ENCODE measurements at places on chromosomes 3 and 15.
A peak's percentile ranks its signal among the peaks of the same experiment; 100 is the strongest.

- DNase-seq, result no peak
Observed at GRCh38 chr3:190774633-190775032, 87.9 kb downstream of the GMNC start.

GRCh38 chr3:169863458-169863899 lies 6.3 kb downstream of the LRRC31 start:
- DNase-seq, result peak; percentile 59

DNA sequence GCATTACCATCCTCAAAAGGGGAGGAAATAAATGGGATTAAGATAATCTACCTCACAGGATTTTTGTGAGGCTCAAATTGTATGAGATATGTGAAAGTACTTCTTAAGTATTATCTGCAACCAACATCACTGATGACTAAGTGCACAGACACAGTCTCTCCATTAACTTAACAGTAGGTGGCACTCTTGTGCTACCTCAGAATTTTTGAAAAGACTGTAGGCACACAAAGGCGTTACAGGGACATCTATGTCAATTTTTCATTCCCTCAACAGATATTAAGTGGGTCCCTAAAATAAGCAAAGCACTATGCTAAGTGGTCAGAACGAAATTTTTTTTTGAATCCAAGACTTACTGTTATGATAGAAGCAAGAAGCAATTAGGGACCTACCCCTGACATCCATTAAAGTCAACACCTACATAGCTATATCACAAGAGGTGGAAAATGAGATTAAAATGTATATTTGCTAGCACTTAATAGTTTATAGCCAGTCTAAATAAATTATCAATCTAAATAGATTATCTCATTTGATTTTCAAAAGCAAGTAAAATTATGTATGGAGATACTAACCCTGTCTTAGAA lies 52.9 kb downstream of the RYK start:
- no peak for DNase-seq

DNA sequence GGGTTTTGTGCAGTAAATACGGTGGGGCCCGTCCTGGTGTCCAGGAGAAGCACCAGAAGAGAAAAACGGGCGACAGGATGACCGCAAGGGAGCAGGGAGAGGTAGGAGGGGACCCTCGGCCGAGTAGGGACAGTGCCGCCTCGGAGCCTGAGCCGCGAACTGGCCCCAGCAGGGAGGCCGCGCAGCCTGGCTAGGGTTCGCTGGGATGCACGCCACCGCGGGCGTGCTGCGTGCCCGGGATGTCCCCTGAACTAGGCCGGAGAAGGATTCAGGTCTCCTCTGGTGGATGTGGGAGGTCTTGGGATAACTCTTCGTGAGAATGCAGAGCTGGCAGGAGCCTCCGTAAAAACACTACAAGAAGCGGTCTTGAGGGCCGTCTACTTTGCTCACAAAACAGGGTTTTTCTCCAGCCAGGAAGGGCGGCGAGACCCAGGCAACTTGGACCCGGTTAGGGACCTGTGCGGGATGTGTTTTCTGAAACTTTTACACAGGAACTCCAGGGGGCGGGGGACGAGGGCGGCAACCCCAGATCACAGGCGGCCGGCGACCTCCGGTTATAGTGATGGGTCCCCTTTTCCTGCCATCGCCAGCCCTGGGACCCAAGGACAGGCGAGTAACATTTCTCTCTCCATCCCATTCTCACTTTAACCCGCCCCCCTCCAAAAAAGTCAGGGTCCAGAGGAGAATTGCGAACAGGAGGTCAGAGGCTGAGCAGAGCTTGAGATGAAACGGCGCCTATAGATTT lies 35.5 kb downstream of the NR2F2 start:
- DNase-seq, result no peak

- DNase-seq, result no peak
Observed at GRCh38 chr3:52406231-52406661, 38.7 kb downstream of the SEMA3G start.

- DNase-seq, result no peak
Observed at GRCh38 chr15:58139276-58139988, 1.3 kb downstream of the AQP9 start.

GRCh38 chr3:128385080-128385832 lies 81.4 kb downstream of the DNAJB8 start:
- DNase-seq, result no peak

DNA sequence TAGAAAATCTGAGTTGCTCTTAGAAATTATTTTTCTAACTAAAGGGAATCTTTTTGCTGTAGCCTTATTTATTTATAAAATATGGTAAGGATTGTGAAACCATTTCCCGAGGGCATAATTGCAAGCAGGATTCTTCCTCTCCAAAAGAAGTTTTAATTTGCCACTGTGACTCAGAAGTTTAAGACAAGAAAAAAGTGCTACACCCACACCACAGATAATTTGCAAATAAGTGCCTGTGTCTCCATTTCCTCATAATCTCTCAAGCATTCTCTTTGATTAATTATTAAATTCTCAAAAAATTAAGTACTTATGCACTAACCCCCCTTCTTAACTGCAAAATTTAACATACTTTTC lies 43.6 kb downstream of the RASA2 start:
- DNase-seq, result no peak

- DNase-seq, result no peak
Observed at GRCh38 chr3:53361852-53362251, 14.5 kb upstream of the DCP1A start.

DNA sequence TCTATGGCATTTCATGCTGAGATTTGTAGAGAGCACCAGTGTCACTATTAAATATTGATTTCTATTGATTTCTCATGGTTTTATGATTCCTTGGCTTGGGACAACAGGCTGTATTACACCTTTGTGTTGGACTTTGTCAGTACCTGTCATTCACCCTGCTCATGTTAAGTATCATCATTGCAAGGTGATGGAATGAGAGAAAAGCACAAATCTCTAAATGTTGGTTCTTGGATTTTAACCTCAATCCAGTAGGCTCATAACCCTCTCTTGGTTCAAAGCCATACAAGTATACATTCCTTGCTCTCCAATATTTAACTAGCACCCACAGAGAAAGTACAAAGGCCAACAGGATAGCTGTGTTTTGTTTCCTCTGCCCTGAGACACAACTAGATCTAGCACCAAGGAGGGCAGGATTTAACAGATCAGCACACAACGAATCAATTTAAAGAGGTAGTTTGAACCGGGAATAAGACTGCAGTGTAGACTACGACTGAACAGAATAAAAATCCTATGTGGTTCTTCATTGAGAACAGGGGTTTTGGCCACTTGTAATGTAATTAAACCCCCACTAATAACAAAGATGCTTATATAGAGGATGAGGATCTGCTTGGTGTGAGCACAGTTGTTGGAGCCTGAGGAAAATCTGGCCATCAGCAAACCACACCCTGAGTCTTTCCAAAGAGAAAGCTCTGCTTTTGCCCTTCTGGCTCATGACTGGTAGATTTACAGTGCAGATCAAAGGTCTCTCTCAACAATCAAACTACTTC lies 78.0 kb upstream of the TNFSF10 start:
- no peak for DNase-seq

DNA sequence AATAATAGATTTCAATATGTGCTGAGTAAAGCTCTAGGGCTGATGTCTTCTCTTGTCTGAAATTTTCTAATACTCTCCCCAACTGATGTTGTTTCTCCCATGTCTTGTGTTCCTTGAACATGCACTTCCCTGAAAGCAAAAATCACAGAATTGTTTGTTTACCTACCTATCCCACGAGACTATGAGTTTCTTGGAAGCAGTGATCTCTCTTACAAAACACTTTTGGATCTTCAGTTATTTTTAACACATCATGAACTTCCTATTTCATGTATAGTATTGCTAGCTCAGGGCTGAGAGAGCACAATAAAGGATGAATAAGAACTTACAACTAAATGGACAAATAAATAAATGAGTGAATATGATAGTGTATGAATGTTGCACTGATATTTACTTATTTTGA lies 365.0 kb downstream of the ROBO2 start:
- DNase-seq, result no peak

GRCh38 chr15:81863162-81863561 lies 182.7 kb downstream of the MEX3B start:
- no peak for DNase-seq

DNA sequence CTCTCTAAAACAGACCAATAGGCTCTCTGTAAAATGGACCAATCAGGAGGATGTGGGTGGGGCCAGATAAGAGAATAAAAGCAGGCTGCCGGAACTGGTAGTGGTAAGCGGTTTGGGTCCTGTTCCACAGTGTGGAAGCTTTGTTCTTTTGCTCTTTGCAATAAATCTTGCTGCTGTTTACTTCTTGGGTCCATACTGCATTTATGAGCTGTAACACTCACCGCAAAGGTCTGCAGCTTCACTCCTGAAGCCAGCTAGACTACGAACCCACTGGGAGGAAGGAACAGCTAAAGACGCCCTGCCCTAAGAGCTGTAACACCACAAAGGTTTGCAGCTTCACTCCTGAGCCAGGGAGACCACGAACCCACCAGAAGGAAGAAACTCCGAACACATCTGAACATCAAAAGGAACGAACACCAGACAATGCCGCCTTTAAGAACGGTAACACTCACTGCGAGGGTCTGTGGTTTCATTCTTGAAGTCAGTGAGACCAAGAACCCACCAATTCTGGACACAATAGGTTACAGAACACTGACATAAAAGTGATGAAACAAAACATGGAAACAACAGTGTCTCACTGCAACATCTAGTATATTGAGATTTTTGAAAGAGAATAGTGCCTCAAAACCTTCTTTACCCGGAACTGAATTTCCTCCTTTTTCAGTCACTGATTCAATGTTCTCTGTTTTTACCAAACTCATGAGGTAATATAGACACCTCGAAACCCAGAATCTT lies 28.8 kb upstream of the PLSCR2 start:
- DNase-seq, result no peak

DNA sequence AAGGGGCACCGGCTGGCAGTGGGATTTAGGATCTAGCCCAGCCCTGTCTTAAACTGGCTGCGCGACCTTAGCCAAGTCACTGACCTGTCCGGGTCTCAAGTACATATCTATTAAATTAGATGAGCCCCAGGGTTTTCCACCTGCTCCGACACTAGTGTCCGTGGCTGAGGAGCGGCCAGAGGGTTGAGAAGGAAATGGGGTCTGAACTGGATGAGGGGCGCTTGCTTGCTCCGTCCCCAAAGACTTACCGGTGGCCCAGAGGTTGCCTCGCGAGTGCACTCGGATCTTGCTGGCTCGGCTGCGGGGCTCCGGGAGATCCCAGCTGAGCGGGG lies 285 bp downstream of the NMB start:
- no peak for DNase-seq
